ENCODE measurements at places on chromosomes 2 and 18. TPM values are rescaled to one million over a fixed set of nuclear protein-coding genes. Genes with fewer than 3 reads are reported as not detected.

The CCDC102B gene
- 6.8 TPM for total RNA-seq

The DSG1 gene
- total RNA-seq, result not detected

The CD8B2 gene
- 0.09 TPM for total RNA-seq

The UBXN4 gene
- total RNA-seq, result 96.8 TPM

- DNase-seq, result no peak
- no peaks in the 10 kb centered on the region for H3K27me3 ChIP-seq
- H3K4me3 ChIP-seq, result no peak overlapping the region
- H3K4me1 ChIP-seq, result no peaks in the 10 kb centered on the region
Measured at GRCh38 chr18:8413751-8414150, 195.5 kb upstream of the RAB12 start.

- peaks cover 48% of the 10 kb centered on the region for H3K36me3 ChIP-seq
- no peak for DNase-seq
- H3K4me3 ChIP-seq, result no peak overlapping the region
- H3K27me3 ChIP-seq, result no peaks in the 10 kb centered on the region
- no peaks in the 10 kb centered on the region for H3K4me1 ChIP-seq
- no peak overlapping the region for H3K27ac ChIP-seq
Measured at GRCh38 chr2:159195697-159196096, 90.8 kb downstream of the WDSUB1 start.

- H3K27me3 ChIP-seq, result no peaks in the 10 kb centered on the region
- no peak for DNase-seq
- H3K36me3 ChIP-seq, result no peaks in the 10 kb centered on the region
- H3K27ac ChIP-seq, result no peak overlapping the region
- H3K4me3 ChIP-seq, result no peak overlapping the region
Measured at GRCh38 chr2:189527812-189528592, 52.6 kb downstream of the SLC40A1 start.

DNA sequence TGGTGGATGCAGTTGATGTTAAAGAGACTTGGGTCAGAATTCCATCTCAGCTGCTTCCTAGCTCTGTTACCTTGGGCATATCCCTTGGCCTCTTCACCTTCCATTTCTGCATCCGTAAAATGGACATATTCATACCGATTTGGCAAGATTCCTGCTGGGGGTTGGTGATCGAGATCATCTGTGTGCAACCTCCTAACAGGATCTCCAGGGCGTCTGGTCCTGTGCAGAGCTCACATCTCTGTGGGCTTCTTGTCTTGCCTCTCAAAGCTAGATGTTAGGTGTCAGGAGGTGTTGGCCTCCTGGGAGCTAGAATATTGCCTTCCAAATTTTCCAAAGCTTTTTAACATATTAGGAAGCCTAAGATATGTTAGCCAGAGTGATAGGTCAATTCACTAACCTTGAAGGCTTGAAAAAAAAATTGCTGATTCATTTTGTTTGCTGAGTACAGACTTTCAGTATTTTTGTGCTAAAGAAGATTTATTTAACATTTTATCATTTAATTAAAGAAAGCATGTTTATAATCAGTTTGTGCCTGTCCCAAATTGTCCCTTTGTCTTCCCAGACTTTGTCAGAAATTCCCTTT is 69.7 kb upstream of the ZNF516 start:
- peak overlapping the region; percentile 35 for H3K27ac ChIP-seq
- H3K4me1 ChIP-seq, result peaks cover 9% of the 10 kb centered on the region
- no peaks in the 10 kb centered on the region for H3K27me3 ChIP-seq

DNA sequence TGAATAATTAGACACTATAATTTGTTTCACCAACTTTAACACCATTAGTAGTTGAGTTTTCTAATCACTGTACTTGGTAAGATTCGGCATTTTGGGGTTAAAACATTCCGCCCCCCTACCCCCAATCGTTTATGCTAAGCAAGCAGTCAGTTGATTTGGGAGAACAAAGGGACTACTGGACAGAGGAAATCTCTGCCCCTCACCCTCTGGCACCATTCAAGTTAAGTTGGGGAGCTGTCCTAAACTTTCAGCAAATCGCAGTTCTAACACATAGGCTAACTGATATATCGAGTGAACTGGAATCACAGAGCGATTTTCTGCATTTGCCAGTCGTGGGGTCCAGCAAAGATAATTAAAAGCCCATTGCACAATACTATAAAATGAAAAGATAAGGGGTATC is 5.6 kb downstream of the KLF7 start:
- H3K27me3 ChIP-seq, result no peaks in the 10 kb centered on the region
- peak; percentile 60 for DNase-seq
- no peaks in the 10 kb centered on the region for H3K36me3 ChIP-seq
- peaks cover 10% of the 10 kb centered on the region for H3K4me1 ChIP-seq

GRCh38 chr2:11941201-11942177 is 195.1 kb downstream of the LPIN1 start:
- no peak for DNase-seq
- no peak overlapping the region for H3K4me3 ChIP-seq
- no peaks in the 10 kb centered on the region for H3K36me3 ChIP-seq
- no peaks in the 10 kb centered on the region for H3K27me3 ChIP-seq

DNA sequence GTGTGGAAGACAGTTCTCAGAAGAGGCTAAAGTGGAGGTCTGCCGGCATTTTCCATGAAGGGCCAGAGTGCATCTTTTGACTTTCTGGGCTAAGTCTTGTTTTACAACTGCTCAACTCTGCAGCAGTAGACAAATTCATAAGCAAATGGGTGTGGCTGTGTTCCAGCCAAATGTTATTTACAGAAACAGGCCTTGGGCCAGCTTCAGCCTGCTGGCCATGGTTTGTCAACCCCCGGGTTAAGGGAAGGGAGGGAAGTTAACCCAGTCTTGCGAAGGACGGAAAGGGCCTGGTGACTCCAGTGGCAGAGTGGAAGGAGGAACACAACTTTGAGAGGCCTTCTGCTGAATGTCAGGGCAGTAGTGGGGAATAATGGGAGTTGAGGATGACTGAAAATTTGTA is 34.3 kb upstream of the NCKAP5 start:
- no peak overlapping the region for H3K27ac ChIP-seq
- H3K36me3 ChIP-seq, result no peaks in the 10 kb centered on the region
- no peaks in the 10 kb centered on the region for H3K27me3 ChIP-seq
- no peak overlapping the region for H3K4me3 ChIP-seq
- H3K4me1 ChIP-seq, result no peaks in the 10 kb centered on the region

DNA sequence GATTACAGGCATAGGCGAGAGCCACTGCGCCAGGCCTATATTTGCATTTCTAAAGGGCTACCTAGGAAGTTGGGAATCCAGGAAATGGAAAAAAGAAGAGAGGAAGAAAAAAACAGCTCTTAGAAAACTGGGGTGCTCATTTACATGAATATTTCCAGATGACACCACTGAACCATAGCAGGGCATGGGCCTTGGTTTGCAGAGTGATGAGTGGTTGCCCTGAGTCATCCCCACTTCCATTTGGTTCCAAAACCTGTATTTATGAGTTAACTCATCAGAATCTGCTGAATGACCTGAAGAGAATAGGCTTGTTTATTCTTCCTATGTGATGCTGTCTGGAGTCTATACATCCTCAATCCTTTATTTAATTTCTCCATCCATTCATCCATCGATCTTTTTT is 36.2 kb downstream of the EHD3 start:
- DNase-seq, result no peak
- H3K4me1 ChIP-seq, result no peaks in the 10 kb centered on the region
- H3K36me3 ChIP-seq, result no peaks in the 10 kb centered on the region
- no peaks in the 10 kb centered on the region for H3K27me3 ChIP-seq
- H3K27ac ChIP-seq, result no peak overlapping the region

DNA sequence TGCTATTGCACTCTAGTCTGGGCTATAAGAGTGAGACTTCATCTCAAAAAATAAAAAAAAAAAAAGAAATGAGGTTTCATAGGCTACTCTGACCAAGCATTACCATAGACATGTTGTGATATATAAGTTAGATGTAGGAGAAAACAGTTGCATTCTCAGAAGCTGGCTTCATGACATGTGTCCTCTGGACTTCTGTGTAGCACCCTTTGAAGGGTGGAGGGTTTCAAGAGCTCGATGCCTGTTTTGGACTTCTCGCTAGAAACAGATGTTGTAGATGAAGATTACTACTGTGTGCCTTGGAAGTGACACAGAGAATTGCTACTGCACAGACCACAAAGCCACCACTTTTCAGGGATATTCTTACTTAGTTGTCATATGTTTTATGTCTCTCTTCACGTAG is 91.0 kb downstream of the TMEM247 start:
- no peak for DNase-seq
- no peak overlapping the region for H3K27ac ChIP-seq
- H3K36me3 ChIP-seq, result peaks cover 4% of the 10 kb centered on the region
- H3K4me1 ChIP-seq, result peaks cover 5% of the 10 kb centered on the region
- no peaks in the 10 kb centered on the region for H3K27me3 ChIP-seq

DNA sequence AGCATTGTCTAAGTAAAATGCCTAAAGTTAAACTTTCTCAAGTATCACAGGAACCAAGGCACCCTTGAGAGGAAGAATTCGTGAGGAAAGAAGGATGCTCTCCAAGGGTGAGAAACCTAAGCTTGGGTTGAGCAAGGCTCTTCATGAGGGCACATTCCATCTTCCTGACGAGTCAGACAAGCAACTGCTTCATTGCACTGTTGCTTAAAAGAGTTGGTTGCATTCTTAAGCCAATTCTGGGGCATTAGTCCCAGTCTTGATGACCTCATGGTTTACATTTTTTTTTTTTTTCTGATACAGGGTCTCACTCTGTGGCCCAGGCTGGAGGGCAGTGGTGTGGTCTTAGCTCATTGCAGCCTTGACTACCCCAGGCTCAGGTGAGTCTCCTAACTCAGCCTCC is 237.5 kb downstream of the ACTR3 start:
- no peaks in the 10 kb centered on the region for H3K4me1 ChIP-seq
- no peak overlapping the region for H3K4me3 ChIP-seq
- no peak for DNase-seq
- no peak overlapping the region for H3K27ac ChIP-seq
- no peaks in the 10 kb centered on the region for H3K27me3 ChIP-seq

DNA sequence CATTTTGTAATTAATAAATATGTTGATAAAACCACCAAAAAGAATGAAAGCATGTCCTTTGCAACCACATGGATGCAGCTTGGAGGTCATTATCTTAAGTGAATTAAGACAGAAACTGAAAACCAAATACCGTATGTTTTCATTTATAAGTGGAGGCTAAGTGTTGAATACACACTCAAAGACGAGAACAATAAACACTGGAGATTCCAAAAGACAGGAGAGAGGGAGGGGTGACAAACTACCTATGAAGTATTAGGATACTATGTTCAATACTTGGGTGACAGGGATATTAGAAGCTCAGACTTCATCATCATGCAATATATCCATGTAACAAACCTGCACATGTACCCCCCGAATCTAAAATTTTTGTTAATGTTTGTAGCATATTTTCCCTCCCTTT is 7.0 kb downstream of the ERLEC1 start:
- H3K27ac ChIP-seq, result no peak overlapping the region
- H3K27me3 ChIP-seq, result no peaks in the 10 kb centered on the region
- no peaks in the 10 kb centered on the region for H3K4me1 ChIP-seq
- no peak for DNase-seq

GRCh38 chr2:179226961-179227259 is 37.7 kb downstream of the SESTD1 start:
- no peaks in the 10 kb centered on the region for H3K36me3 ChIP-seq
- H3K4me1 ChIP-seq, result no peaks in the 10 kb centered on the region
- H3K27me3 ChIP-seq, result no peaks in the 10 kb centered on the region
- no peak for DNase-seq

GRCh38 chr2:98519851-98520250 is 75.2 kb downstream of the INPP4A start:
- no peaks in the 10 kb centered on the region for H3K4me1 ChIP-seq
- DNase-seq, result no peak
- H3K27me3 ChIP-seq, result no peaks in the 10 kb centered on the region
- H3K27ac ChIP-seq, result no peak overlapping the region
- no peaks in the 10 kb centered on the region for H3K36me3 ChIP-seq

- H3K27me3 ChIP-seq, result no peaks in the 10 kb centered on the region
- no peak overlapping the region for H3K4me3 ChIP-seq
- H3K4me1 ChIP-seq, result no peaks in the 10 kb centered on the region
- DNase-seq, result no peak
- no peak overlapping the region for H3K27ac ChIP-seq
Measured at GRCh38 chr2:46379213-46380037, 82.2 kb downstream of the EPAS1 start.

DNA sequence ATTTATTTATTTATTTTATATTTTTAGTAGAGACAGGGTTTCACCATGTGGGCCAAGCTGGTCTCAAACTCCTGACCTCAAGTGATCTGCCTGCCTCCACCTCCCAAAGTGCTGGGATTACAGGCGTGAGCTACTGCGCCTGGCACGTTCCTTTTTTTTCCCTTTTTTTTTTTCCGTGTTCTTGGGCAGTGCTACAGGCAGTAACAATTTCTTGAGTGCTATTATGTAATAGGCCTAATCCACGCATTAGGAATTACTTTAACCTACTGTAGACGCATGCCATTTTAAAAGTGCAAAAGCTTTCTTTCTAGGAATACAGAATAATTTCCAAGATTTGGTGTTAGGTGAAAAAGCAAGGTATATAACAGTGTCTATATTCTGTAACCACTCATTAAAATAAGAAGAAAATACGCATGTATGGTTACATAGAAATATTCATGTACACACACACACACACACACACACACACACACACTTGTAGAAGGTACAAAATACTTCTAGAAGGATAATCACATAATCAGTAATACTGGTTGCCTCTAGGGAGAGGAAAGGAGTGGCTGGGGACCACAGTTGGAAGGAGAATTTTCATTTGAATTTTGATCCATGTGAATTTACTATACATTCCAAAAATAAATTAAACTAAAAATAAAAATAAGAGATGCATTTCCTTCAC is 92.3 kb downstream of the METTL8 start:
- H3K4me1 ChIP-seq, result no peaks in the 10 kb centered on the region
- H3K36me3 ChIP-seq, result no peaks in the 10 kb centered on the region
- no peaks in the 10 kb centered on the region for H3K27me3 ChIP-seq
- DNase-seq, result no peak
- no peak overlapping the region for H3K27ac ChIP-seq
- H3K4me3 ChIP-seq, result no peak overlapping the region

All from kidney (tissue), 22 donors.